ENCODE measurements at places on chromosomes 2 and 18.

GRCh38 chr2:166321076-166321475 is 54.7 kb downstream of the SCN9A start:
- DNase-seq, result no peak

DNA sequence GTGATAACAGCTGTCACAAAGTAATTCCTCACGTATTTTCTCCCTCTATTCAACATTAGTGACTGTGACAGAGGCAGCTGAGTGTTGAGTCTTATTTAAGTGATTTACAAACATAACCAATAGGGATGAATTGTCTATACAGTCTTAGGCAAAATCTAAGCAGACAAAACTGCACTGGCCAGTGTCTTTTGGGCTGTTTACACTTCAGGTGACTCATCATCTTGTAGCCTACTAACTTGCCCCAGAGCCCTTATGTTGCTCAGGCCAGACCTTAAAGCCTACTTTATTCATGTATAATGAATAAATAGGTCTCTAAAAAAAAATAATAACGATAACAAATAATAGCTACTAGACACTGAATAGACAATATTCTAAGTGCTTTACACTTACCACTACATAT is 17.2 kb downstream of the THOC1 start:
- DNase-seq, result no peak

- no peak for DNase-seq
These were observed 16.1 kb downstream of the HJURP start for GRCh38 chr2:233838251-233838650.

DNA sequence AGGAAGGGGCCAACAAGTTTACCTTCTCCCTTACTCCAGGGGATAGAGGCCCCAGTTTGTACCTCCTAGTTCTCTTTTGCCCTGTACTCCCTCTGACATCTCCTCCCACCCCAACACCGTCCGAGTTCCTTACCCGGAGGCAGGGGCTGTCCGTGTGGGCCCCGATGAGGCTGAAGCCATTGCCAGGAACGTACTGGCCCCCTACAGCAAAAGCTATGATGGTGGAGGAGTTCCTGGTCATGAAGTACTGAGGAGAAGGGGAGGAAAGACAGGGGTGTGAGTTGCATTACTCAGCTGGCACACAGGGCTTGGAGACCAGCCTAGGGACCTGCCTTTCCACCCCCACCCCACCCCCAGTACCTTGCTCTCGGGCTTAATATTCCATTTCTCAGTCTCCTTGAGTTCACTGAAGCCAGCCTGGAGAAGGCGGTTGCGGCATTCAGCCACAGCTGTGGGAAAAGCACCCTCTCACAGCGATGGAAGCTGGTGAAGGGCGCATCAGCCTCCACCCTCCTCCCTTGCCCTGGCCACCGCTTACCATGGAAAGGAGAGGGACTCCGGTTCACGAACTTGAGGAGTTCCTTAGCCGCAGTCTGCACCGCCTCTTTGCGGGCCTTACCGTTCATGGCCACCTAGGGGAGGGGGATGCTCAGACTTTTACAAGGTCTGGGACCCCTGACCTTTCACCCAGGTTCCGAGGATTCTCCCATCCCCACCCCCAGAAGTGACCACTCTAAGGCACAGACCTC is 1.0 kb downstream of the DNPEP start:
- DNase-seq, result no peak

GRCh38 chr2:68709421-68709911 is 25.1 kb upstream of the ARHGAP25 start:
- DNase-seq, result no peak

DNA sequence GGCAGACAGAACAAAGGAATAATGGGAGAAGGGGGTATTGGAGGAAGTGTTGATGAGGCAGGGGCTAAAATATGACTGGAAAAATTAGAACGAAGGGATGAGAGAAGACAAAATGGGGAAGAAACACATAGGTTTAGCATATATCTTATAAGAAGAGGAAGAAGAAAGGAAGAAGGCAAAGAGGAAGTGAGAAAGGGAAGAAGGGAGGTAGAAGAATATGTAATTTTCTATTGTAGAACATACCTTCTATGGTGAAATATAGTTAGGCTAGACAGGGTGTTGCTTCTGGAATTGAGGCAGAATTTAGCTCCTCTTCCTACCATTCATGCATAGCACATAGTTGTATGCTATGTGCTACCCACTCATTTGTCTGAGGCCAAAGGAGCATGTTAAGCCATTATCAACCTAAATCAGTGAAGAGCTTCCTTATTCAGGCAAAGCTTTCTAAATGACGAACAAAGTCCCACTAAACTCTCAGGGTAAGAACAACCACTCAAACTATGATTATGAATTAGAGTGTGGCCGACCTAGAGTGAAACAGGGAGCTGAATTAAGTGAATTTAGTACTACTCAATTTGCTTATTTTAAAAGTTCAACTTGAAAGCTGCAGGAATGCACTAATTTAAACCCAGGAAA is 180.9 kb upstream of the GALNT5 start:
- no peak for DNase-seq

GRCh38 chr2:230765611-230766300 is 53.1 kb downstream of the CAB39 start:
- no peak for DNase-seq

DNA sequence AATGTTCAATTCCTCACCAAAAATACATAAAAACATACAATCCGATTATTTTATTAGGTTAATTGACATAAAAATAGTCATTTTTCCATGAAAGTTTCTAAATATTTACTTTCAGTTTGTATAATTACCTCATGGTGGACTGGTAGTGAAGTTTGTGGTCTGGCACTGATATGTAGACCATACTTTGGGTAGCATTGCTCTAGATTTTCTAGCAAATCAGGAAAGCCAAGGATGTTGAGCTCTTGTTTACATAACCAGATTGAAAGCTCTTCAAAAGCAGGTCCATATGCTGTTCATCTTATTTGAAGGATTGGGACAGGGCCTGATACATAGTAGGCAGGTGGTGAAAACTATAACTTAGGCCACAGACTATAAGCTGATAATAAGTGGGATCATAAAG is 61.8 kb downstream of the COMMD1 start:
- DNase-seq, result no peak

- no peak for DNase-seq
These were observed 239.7 kb downstream of the GPD2 start for GRCh38 chr2:156675896-156676295.

- no peak for DNase-seq
These were observed 233.7 kb upstream of the SPOPL start for GRCh38 chr2:138267902-138268254.
